Fibroblast of skin of right biceps (primary cell): ENCODE measurements at places on chromosomes 11 and 22.
A peak's percentile ranks its signal among the peaks of the same experiment; 100 is the strongest.

DNA sequence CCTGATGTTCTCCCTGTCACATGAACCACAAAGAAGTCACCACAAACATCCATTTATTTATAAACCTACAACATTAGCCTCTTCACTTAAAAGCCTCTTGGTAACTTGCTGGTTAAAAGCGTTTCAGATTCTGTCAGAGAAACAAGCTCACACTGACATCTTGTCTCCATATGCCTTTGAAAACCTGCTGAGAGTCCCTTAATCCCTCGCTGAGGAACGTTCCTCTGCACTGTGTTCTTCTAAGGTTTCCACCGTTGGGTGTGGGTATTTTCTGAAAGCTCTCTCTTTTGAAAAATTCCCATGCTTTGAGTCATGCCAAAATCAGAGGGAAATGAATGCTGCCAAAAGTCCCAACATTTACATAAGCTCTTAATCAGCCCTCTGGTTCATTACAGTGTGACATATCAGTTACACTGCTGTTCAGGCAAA, 149.8 kb downstream of the CCDC34 start:
- DNase-seq, result peak; percentile 99

DNA sequence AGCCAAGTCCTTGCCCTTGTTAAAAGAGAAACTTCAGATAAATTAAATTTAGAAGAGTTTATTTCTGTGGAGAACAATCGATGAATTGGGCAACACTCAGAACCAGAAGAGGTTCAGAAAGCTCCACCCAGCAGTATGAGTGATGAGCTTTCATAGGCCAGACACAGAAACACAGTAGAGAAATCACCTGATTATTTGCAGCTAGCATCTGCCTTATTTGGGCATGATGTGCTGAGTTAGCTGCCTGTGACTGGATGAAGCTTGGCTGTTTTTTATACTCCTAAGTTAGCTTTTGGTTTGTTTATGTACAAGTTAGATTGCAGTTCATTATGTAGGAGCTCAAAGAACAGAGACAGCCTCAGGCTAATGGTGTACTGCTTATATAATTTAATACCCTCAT, 269.5 kb upstream of the SESN3 start:
- DNase-seq, result no peak

- DNase-seq, result peak; percentile 7
These were observed 73.8 kb upstream of the GAL start for GRCh38 chr11:68610452-68611116.

DNA sequence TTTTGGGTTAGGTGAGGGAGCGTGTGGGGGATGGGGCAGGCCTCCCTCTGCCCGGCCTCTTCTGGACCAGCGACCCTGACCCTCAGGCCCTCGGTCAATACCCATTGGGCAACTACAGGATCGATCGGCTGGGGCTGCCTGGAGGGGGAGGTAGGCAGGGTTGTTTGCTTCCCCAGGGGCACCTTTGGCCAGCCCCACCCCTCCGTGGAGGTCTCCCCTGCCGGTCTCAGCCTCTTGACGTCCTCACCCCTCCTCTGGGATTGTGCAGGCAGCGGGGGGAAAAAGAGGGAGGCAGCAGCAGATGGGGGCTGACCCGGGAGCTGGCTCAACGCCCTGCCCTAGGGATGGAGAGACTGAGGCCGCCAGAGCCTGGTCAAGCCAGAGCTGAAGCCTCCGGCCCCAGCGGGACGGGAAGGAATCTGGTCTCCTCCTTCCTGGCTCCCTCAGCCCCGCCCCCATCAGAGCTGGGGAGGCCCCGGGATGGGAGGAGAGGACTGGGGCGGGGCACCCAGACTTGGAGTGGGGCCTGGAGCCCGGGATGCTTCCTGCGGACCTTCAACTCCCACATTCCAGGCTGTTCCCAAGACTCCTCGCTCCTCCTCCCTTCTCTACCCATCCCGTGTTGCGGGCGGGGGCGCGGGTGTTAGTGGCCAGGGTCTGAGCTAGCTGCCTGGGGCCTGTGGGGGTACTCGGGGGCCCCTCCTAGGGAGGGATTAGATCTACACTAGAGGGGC, 14.4 kb upstream of the CDC42EP1 start:
- DNase-seq, result peak; percentile 96

DNA sequence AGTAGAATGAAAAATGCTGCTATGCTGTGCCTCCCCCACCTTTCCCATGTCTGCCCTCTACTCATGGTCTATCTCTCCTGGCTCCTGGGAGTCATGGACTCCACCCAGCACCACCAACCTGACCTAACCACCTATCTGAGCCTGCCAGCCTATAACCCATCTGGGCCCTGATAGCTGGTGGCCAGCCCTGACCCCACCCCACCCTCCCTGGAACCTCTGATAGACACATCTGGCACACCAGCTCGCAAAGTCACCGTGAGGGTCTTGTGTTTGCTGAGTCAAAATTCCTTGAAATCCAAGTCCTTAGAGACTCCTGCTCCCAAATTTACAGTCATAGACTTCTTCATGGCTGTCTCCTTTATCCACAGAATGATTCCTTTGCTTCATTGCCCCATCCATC, 14.9 kb upstream of the HBE1 start:
- no peak for DNase-seq

- DNase-seq, result no peak
These were observed 987 bp upstream of the NCR3LG1 start for GRCh38 chr11:17350455-17351171.
